ENCODE measurements at places on chromosomes 3 and 15. TPM values are rescaled to one million over a fixed set of nuclear protein-coding genes. Genes with fewer than 3 reads are reported as not detected.

DNA sequence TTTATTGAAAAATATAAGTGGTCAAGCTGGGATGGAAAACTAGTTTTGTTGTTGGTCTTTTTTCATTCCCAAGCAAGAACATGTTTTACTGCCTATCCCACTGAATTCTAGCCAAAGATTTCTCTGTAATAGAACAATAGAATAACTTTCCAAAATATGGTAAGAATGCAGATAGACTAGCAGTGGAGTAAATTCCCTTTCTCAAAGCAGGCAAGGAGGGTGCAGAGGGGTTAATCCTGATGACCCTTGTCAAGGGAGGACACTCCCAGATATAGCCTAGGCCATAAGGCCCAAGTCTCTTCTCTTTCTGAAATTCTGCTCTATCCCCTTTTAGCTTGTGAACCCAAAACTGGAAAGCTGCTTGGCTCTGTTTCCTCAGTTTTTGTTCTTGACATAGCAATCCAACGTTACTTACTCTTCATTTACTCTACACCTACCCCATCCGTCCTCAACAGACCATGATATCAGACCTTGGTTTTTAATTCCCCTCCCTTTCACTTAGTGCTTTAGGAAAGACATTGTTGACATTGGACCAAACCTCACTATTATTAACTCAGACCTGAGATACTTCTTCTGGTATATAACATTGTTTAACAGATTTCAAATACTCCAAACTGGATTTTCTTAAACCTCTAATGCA is 453.6 kb upstream of the THBS1 start:
- DNase-seq: no peak

DNA sequence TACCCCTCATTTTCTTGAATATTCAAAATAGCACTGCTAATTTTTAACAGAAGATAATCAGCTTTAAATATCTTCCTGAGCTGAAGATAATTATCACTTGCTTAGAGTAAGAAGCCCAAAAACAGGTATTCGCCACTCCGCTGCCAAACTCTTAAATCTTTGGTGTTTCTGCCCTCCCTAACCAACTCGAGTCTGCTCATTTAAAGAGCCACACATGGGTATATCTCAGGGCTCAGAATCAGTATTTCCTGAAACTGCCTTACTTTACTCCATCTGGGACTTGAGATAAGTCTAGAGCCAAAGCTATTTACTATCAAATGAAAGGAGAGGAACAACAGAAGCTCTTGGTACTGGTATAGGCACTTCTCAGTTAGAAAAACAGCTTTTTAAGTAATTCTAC is 10.8 kb downstream of the PDCD10 start:
- no peak for DNase-seq

- no peak for DNase-seq
Measured at GRCh38 chr3:166993015-166993630, 387.0 kb downstream of the ZBBX start.

DNA sequence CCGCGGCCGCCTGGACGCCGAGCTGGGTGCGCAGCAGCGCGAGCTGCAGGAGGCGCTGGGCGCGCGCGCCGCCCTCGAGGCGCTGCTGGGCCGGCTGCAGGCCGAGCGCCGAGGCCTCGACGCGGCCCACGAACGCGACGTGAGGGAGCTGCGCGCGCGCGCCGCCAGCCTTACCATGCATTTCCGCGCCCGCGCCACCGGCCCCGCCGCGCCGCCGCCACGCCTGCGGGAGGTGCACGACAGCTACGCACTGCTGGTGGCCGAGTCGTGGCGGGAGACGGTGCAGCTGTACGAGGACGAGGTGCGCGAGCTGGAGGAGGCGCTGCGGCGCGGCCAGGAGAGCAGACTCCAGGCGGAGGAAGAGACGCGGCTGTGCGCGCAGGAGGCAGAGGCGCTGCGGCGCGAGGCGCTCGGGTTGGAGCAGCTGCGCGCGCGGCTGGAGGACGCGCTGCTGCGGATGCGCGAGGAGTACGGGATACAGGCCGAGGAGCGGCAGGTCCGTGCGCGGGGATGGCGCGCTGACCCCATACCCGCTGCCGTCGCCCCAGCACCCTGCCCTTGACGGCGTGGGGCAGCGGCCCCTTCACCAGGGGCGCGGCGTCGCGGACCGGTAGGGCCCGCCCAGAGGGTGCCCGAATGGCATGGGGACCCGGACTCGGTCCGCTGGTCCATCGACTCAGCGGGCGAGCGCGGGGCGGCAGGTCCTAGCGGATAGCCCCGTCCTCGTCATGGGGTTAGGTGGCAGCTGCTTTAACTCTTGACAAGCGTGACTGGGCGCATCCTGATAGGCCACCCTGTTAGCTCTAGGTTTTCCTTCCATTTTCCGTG is 848 bp downstream of the SYNM start:
- peak; percentile 82 for DNase-seq

Gene MYLK
- total RNA-seq: 1,187 TPM

Gene GPR27
- 5.8 TPM for total RNA-seq

DNA sequence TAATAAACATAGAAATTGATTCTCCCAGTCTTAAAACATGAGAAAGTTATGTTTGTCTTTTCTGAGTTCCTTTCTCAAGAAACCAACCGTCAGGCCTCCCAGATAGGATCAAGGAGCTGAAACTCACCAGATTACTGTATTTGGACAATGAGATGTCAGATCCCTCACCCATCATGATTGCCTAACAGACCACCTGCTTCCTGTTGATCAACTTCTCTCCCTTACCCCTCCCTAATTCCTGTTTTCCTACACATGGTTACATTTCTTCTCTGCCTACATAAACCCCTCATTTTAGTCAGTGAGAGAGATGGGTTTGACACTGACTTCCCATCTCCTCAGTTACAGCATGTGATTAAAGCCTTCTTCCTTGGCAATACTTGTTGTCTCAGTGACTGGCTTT is 917.5 kb downstream of the FHIT start:
- DNase-seq: no peak

DNA sequence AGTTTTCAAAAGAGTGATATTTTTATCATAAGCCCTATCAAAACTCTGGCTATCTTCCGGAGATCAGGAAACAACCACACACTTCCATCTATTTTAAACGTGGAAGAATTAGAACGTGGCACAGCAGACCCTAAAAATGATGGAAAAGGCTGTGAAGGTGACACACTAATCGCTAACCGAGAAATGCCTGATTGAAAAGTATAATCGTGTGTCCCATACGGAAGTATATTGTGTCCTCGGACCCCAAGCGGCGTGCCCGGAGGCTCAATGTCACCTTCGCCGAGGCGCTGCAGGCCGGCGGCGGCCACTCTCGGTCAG is 642 bp downstream of the COX5A start:
- DNase-seq: no peak

Gene FETUB
- total RNA-seq: 0.90 TPM

Gene CDHR4
- total RNA-seq: 0.46 TPM

DNA sequence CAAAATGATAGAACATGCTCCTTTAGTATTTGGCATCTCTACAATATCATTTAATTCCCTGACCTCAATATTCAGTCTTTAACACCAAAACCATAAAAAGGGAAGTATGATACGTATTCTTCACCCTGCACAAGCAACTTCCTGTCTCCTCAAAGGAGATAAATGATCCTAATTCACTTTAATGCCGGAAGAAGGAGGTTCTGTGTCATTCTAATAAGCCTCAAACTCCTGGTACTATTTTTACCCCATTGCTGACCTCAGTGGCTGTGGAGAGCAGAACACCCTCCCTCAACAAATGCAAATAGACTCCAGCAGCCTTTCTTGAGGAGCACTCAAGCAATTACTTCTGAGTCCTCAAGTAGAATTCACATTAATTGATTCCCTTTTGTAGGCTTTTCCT is 173.3 kb downstream of the TMEM108 start:
- DNase-seq: no peak
